Activated naive CD4-positive, alpha-beta T cell treated with anti-CD3 and anti-CD28 coated beads, Interleukin-2, amount 50 U/mL, for 72 hours (primary cell): ENCODE measurements at places on chromosomes 2 and 18.

GRCh38 chr2:217836901-217837491 lies 165.8 kb downstream of the TNS1 start:
- DNase-seq: no peak

DNA sequence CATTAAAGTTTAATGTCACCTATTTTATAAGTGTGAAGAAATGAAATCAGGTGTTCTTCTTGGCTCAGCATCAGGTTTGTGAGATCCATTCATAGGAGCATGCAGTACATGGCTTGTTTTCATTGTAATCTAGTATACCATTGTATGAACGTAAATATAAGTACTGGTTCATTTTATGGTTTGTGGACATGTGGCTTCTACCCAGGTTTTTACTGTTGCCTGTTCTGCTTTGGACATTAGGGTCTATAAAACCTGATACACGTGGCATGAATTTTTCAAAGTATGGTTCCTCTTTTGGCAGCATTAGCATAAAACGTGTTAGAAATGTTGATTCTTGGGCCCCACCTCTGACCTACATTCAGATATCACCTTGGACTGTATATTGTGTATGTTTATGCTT lies 175.5 kb downstream of the PRPF40A start:
- no peak for DNase-seq

DNA sequence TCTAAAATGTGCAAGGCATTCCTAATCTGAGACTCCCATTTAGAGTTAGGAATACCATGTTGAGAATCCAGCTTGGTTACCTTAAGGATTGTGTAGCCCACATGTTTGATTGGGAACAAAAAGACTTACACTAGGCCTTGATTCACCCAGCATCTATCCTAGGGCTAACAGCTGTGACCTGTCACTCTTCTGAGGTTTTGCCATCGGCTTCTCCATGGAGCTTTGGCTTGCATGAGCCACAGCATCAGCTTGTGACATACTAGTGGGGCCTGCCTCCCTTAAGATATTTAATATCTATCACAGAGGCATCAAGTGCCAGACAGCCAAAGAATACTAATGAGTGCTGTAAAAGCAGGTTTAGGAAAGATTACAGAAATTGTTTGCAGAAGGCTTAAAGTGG lies 241.3 kb upstream of the UBE2E3 start:
- DNase-seq: no peak

DNA sequence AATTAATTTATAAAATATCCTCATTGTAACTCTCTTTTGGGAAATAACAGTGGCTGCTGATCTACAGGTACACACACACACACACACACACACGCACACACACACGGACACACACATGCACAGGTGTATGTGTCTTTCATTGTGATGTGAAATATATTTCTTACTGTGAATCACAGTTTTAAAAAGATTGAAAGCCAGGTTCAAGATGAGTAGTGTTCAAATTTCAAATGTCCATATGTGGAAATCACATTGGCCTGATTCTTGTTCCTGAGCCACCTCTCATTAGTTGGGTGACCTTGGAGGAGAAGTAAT lies 372.4 kb downstream of the ALK start:
- no peak for DNase-seq

DNA sequence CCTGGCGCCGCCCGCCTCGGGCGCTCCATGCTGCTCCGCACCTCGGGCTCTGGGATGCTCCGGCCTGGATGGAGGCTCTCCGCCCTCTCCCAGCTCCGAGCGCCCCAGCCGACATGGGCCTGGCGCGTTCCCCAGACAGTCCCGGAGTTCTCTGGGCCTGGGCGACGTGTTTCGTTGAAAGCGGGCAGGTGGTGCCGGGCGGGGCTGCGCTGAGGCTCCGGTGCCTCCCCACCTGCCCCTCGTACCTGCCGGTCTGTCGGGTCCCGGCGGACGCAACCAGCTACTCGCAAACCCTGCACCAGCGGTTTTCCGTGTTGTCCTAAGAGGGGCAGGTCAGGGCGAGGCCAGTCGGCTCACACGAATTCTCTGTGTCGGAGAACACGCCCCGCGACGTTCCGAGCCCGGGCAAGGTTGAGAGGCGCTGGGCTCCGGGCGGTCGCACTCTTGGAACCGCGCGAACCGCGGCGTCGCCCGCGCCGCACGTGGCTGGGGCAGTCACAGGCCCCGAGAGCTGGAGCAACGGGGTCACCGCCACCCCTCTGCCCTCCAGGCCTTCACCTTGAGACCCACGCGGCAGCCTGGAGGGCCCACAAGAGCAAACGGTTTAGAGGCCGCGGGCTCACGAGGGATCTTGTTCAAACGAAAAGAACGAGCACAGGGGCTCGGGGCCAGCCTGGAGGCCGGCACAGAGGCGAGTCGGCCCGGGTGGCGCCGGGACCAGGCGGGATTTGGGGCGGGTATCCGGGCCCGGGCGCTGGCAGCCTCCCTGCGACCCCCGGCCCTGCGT lies 4.2 kb upstream of the SIX2 start:
- no peak for DNase-seq

DNA sequence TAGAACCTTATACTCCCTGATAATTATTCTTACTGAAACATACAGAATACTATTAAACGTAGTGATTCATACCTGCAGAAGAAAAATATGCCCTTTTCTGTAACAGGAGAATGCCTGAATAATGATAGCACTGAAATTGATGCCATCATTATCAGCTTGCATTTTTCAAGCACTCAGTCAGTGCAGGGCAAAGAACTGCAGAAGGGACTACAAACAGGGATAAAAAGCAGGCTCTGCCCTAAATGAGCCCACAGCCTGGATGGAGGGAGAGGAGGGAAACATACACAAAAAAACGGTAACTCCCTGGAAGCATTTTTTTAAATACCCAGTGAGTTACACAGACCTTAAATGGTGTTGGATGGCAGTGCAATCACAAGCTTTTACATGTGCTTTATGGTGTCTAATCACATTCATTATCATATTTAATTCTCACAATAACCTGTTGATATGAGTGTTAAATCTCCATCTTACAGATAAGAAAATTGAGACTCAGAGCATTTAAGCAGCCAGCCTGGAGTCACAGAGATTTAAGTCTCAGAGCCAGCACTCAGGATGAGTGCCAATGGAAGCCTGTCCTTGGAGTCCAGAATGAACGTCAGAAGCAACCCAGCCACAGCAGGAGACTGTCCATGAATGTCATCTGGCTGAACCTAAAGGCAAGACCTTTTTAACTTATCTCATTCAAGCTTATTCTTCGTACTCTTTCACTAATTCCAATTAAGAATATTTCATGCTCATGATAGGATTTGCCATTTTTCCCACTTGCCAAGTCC lies 139.3 kb upstream of the CTNNA2 start:
- DNase-seq: no peak

DNA sequence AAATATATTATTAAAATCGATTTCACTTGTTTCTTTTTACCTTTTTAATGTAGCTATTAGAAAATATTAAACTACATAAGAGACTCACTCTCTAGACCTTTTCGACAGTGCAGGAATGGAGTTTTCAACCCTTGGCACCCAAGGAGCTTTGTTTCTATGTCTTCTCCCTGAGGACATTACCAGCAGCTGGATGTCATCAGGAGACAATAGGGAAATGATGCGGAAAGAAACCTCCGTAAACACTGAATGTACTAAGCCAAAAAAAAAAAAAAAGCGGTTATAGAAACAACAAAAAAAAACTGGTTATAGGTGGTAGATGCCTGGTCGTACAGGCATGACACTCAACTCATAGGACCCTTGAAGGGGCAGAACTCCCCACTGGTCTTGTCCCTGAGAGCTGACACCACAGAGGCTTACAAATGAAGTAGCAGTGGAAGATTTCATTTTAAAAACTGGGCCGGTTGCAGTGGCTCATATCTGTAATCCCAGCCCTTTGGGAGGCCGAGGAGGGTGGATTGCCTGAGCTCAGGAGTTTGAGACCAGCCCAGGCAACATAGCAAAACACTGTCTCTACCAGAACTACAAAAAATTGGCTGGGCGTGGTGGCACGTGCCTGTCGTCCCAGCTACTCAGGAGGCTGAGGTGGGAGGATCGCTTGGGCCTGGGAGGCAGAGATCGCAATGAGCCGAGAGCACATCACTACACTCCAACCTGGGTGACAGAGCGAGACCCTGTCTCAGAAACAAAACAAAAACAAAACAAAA lies 23.8 kb downstream of the THAP4 start:
- no peak for DNase-seq

GRCh38 chr2:151523850-151524249 lies 114.1 kb downstream of the RIF1 start:
- no peak for DNase-seq

DNA sequence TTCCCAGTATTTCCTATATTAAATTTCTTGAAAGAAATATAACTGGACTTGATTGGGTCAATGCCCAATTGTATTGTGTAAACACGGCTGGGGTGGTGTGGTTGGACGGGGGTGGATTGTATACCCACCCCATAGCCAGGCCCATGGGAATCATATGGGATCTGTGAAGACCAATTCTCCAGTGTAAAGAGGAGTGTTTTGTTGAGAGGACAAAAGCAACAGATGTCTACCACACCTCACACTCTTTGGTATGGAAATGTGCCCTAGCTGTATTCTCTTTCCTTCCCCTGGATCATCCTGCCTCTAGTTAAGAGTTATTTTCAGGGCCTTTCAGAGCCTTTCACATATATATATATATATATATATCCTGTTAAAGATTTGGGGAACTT lies 57.5 kb upstream of the TGIF1 start:
- no peak for DNase-seq

DNA sequence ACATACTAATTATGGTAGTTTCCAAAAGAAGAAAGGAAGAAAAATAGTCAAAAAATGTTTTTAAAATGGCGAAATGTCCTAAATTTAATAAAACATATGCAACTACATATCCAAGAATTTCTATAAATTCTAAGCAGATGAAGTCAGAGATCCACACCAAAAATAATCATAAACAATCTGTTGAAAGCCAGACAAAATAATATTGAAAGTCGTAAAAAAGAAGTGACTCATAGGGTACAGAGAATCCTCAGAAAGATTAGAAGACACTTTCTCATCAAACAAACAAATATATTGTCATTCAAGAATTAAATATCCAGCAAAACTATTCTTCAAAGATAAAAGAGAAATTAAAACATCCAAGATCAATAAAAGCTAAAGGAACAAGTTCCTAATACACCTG lies 281.4 kb upstream of the ZNF804A start:
- no peak for DNase-seq

GRCh38 chr2:2869553-2869952 lies 508.1 kb downstream of the EIPR1 start:
- DNase-seq: no peak

DNA sequence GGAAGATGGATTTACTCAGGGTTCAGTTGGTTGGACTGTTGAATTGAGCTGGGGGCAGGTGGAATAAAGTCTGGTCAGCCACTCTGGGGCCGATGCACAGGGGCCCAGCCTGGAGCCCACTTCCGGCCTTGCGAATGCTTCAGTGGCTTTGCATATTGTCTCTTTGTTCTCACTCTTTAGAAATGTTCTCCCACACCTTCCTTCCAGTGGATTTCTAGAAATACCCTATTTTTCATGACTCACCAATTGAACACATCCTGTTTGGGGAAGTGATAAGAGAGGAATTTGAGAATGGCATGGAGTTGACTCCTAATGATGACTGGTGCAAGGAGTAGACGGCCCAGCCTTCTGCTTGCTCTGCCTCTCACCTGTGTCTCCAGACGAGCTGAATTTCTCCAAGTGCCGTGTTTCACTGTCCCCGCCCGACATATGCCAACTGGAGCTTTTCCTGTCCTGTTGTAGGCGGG lies 28.1 kb downstream of the ASAP2 start:
- no peak for DNase-seq

DNA sequence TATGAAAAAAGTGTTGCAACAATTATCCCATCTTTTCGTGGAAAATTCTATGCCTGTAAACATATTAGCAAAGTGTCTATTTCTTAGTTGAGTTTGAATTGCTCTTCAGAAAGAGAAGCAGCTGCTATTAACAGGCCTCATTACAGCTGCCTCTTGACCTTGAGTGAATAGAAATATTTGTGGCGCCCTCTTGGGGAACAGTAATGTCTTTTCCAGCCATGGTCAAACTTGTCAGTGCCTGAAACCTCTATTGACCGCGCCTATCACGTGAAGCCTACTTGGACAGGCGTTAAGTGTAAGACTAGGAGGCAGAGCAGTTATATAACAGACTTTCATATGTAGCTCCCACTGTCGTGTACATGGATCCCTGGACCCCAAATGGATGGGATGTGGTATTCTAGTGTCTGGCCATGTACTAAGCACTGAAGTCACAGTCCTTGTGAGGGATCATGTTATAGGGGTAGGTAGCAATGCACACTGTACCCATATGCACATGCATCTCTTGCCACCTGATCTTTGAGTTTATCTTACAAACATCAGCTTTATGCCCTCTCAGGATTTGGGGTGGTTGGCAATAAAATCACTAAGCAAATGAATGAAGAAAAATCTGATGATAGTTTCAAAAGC lies 245.0 kb downstream of the PTGR3 start:
- no peak for DNase-seq

GRCh38 chr2:204972606-204973336 lies 427.5 kb downstream of the PARD3B start:
- DNase-seq: no peak

- DNase-seq: no peak
Measured at GRCh38 chr2:69514819-69515218, 77.6 kb upstream of the NFU1 start.

DNA sequence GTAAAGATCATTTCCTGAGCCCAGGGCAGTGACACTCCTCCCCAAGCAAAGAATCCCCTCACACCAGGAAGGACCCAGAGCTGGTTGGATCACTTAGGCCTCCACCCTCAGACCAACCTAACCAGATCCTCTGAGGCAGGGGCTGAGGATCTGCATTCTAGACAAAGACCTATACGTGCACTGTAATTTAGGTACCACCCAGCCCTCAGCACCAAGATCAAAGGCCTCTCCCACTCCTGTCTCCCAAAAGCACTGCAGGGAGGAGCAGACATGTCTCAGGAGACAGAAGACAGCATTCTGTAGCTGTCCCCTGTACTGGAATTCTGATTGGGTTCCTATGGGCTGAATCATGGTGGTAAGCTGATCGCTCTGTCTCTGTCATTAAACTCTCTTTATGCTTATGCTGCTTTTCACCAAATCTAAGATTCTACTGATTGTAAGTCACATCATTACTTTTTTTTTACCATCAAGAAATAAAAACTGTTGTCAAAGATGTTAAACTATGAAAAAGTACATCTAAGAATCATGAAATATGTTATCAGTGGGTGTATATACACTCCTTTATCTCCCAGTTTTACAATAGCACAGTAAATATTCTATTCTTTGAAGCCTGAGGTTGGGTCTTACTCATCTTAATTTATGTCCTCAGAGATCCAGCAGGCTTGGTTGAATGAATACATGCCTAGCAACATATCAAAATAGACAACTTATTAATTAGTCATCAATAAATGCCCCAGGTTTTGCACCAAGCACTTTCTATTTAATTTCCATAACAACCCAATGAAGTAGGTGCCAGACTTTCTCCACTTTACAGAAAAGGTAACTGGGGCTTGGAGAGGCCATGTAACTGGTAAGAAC lies 28.3 kb downstream of the MCFD2 start:
- DNase-seq: no peak

GRCh38 chr2:109171444-109172334 lies 42.7 kb downstream of the SH3RF3 start:
- no peak for DNase-seq

DNA sequence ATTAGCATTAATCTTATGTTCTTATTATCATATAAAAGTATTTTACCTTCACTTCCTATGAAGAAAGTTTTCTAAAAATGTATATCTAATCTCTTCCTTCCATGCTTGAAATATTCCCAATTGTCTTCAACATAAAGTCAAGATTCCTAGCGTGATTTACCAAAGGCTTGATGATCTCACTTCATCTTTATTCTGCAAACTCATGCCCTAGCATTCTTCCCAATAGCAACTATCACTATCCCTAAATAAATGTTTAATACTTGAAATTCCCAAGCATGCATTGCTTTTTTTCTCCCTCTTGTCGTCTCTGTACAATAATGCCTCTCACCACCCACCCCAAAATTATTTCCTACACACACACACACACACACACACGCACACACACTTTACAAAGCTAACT lies 125.8 kb downstream of the VWC2L start:
- DNase-seq: no peak
